ENCODE measurements at places on chromosomes 7 and 10.

GRCh38 chr10:23063045-23063972 is 32.1 kb upstream of the MSRB2 start:
- no peak for DNase-seq

- DNase-seq = no peak
These were observed 113.3 kb downstream of the ITGA8 start for GRCh38 chr10:15606377-15606776.

DNA sequence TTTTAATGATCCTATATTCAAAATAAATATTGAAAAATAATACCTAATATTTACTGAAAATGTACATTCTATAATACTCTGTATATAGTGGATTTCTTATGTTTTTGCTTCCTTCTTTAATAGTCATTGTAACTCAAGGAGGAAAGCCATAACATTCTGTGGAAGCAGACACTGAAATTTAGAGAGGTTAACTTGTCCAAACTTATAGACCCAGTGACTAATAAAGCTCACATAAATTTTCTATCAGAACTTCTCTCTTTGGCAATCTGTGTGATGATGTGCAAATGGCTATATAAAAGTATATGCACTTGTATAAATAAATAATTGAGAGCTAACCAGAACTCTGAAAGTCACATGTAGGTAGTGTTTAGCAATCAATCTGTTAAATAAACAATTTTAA is 26.1 kb downstream of the GNAT3 start:
- no peak for DNase-seq

- no peak for DNase-seq
These were observed 871 bp downstream of the ST7 start for GRCh38 chr7:116953906-116954838.

DNA sequence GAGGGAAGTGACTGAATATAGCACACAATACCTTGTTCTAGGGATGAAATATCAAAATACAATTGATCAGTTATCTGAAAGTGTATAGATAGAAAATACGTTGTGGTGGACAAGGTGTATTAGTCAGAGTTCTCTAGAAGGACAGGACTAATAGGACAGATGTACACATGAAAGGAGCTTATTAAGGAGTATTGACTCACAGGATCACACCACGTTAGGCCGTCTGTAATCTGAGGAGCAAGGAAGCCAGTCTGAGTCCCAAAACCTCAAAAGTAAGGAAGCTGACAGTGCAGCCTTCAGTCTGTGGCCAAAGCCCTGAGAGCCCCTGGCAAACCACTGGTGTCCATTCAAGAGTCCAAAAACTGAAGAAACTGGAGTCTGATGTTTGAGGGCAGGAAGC is 406.1 kb downstream of the MDFIC start:
- DNase-seq = no peak

GRCh38 chr7:43865277-43865676 is 4.0 kb downstream of the MRPS24 start:
- no peak for DNase-seq

GRCh38 chr7:25348104-25348503 is 119.8 kb upstream of the NPVF start:
- no peak for DNase-seq

DNA sequence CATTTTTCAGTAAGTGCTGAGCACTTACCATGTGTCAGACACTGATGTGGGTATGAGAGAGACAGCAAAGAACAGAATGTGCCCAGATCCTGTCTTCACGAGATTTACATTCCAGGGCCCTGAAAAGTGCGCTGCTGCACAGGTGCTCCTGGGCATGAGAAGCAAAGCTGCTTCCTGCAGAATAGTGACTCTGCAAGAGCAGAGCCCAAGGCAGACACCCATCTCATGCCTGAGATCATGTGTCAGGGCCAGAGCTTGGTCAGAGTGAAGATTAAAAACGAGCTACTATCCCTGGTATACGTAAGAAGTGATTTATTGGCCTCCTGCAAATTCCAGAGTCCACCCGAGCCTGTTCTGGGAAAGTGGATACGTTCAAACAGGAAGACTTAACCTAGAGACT is 824.4 kb downstream of the GRID1 start:
- DNase-seq = no peak

DNA sequence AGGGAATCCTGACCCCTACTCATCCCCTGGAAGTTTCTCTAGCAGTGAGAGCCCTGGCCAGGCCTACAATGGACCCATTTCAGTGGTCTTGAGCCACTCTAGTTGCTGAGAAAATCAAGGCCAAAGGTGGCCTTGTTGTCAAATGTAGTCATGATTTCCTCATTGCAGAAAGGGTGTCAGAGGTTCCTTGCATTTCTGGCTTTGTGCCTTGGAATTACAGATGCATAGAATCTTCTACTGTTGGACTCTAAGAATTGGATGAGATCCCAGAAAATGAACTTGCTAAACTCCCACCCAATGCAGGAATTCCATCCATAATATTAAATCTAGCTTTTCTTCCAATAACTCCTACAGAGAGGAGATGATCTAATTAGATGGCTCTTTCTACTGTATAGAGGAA is 12.2 kb downstream of the CPA2 start:
- DNase-seq = no peak

- no peak for DNase-seq
These were observed 30.5 kb upstream of the SLC18A3 start for GRCh38 chr10:49579621-49580020.

GRCh38 chr10:132011024-132011423 is 29.3 kb upstream of the BNIP3 start:
- DNase-seq = no peak

GRCh38 chr7:47600199-47601118 is 18.5 kb upstream of the TNS3 start:
- DNase-seq = no peak

DNA sequence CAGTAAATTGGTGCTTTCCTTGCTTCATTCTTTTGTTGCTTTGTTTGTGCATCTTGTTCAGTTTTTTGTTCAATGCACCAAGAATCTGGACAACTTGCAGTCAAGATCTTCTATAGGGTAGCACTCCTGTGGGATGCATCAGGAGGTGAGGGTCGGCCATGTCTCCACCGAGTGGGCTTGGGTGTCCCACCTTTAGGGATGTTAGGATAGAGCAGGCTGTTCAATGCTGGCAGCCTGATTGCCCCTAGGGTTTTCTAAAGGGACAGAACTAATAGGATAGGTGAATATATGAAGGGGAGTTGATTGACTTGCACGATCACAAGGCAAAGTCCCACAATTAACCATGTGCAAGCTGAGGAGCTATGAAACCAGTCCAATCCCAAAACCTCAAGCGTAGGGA is 109.9 kb downstream of the GLRX3 start:
- DNase-seq = no peak

- no peak for DNase-seq
These were observed 22.9 kb upstream of the CAMK2B start for GRCh38 chr7:44348300-44348699.

DNA sequence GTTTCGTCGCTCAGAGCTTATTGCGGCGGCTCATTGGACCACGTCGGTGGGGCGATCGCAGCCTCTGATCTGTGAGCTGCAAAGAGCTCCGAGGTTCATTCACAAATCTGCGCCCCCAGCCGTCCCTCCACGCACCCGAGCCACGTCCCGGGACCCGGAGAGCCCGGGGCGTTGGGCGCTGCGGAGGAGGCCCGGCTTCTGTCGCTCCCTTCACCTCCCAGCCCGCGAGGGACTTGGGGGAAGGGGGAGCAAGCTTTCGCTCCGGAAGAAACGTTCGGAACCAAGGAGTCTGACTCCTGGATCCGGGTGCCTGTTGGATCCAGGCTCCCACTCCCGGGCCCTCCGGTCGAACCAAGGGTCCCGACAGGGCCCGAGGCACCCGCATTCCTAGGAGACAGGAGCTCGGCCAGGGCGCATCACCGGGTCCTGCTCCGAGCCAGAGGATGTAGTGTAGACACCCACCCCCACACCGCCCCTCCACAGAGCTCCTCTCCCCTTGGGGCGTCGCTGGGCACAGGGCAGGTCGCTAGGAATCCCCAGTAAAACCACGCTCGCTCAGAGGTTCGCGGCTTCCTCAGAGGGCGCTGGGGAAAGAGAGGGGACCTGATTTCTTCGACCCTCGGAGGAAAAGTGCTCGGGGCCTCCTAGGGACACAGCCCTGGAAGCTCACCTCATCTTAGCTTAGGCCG is 7.9 kb upstream of the EN2 start:
- no peak for DNase-seq

DNA sequence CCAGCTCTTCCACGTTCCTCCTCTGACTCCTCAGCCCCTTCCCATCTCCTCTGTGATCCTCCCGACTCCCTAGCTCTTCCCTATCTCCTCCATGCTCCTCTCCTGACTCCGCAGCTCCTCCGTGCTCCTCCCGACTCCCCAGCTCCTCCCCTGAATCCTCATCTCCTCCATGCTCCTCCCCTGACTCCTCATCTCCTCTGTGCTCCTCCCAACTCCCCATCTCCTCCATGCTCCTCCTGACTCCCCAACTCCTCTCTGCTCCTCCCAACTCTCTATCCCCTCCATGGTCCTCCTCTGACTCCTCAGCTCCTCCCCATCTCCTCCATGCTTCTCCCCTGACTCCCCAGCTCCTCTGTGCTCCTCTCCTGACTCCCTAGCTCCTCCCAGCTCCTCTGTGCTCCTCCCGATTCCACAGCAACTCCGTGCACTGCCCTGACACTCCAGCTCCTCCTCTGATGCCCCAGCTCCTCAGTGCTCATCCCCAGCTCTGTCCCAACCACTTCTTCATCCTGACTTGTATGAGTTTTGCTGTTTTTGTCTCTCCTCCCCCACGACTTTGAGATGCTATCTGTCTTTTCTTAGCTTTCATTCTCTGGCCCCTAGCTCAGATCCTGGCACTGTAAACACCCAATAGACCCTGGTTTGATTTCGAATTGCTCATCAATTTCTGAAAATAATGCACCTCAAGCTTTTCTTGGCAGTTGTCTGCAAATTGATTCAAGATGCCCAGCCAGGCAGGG is 38.3 kb downstream of the OAT start:
- DNase-seq = no peak

GRCh38 chr10:43094085-43094484 is 17.2 kb downstream of the RET start:
- DNase-seq = no peak

DNA sequence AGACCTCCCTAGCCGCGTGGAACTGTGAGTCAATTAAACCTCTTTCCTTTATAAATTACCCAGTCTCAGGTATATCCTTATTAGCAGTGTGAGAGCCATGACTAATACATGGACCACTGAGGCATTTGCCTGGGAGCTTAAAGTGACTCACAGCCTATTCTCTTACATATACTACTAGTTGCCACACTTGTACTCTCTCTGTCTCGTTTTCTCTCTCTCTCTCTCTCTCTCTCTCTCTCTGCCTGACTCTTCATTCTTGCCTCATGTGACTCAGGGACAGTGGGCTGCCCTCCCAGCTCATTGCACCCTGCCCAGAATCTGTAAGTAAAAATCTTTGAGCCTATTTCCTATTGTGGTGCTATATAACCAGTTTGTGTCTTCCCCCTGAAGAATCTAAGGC is 238.5 kb upstream of the MAGI2 start:
- no peak for DNase-seq

DNA sequence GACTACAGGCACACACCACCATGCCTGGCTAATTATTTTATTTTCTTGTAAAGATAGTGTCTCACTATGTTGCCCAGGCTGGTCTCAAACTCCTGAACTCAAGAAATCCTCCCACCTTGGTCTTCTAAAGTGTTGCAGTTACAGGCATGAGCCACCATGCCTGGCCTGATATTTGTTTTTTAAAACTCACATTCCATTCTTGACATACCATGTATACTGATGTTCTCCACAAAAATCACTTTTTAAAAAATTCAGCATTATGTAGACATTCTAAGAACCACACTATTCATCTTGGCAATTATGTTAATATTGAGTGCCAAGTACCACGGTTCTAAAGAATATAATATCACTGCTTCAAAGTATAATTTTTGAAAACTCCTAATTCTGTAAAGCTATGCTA is 43.5 kb downstream of the IDE start:
- no peak for DNase-seq

GRCh38 chr7:35802102-35802466 is 1.2 kb downstream of the SEPTIN7 start:
- DNase-seq = no peak

GRCh38 chr7:98911916-98912315 is 33.6 kb downstream of the TRRAP start:
- DNase-seq = no peak

- no peak for DNase-seq
These were observed 25.7 kb downstream of the SNX8 start for GRCh38 chr7:2288503-2288902.

- no peak for DNase-seq
These were observed 50.0 kb upstream of the BET1 start for GRCh38 chr7:94054130-94054529.

DNA sequence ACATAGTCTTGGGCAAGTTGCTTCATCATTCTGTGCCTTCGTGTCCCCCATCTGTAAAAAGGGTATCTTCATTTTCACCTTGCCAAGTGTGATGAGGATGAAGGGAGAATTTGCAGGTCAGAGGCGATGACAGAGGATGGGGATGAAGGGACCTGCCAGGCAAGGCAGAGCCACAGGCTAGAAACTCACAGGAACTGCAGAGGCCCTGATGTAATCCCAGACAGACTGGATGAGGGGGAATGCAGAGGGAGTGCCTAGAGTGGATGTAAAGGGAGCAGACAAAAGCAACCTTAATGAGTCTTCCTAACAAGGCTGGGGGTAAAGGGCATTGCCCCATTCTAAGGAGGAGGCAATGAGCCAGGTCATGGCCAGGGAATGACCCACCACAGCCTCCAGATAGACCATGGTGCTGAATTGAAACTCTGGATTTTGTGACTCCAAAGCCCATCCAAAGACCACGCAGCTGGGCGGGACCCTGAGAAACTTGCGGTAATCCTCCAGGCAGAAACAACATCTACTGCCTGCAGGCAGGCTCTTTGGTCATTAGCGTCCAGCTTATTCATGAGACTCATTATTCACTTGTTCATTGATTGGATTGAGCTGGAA is 1.9 kb downstream of the ANTXRL start:
- DNase-seq = no peak

DNA sequence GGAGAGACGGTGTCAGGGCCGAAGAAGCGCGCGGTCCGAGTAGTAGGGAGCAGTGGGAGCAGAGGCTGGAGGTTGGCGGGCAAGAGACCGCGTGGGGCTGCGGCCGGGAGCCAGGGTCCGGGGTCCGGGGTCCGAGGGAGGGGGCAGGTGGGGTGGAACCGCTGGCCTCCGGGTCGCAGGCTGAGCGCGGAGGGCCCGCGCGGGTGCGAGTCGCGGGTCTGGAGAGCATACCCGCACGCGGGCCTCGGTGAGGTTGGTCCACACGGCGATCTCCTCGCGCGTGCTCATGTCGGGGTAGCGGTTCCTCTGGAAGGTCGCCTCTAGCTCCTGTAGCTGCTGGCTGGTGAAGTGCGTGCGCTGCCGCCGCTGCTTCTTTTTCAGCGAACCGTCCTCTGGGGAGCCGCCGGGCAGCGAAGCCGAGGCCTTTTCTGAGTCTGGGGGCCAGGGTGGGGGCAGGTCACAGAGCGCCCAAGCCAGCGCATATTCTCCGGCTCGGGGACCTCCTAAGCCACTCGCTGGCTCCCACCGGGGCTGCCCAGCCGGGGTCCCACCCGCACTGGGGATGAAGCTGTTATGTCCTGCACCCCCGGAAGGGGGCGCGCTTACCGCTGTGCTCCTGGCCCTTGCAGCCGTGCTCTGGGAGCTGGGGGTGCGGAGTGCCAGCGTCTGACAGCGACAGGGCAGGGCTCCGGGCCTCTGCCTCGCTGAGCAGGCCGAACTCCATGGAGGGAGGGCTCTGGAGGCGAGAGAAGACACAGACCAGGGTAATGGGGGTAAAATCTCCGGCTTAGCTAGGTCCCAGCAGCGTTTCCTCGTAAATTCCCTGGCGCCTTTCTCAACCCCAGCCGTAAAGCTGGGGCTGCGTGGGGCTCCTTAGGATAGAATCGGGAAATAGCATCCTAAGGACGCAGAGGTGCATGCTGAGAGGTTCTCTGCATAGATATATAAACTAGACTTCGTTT is 5.5 kb downstream of the ELOVL3 start:
- DNase-seq = no peak

GRCh38 chr7:134845461-134845860 is 66.0 kb downstream of the CALD1 start:
- no peak for DNase-seq
